Activated T-helper 1 cell treated with Interleukin-2 at 50 U/mL for 16 hours (primary cell): ENCODE measurements at places on chromosomes 4 and X.

DNA sequence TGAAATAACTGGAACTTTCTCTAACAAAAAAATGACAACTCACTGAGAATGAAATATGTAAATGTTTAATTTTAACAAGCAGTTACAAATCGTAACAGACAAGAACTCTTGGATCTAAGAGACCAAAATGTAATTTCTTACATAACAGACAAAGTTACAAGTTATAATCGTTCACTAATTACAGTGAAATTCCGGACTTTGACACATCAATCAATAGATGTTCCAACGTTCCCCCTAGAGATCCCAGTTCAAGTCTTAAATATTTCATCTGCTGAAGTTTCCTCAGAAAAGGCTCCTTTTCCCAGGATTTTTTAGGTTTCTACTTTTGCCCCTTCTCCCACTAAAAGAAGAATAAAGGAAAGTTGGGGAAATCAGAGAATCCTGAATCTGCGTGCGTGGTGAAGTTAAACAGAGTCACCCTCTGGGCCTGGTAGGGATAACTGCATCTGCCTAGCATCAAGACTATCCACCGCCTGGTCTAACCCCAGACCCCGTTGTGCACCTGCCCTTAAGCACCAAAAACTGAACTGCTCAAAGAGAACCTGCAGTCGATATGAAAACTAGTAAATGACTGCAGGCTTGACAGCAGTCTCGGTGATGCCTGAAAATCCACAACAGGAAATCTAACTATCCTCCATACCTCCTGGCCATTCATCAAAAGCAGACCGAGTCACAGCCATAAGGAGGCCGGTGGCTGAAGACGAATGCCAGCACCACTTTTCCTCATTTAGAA is 2.3 kb downstream of the IRF2 start:
- DNase-seq: no peak

DNA sequence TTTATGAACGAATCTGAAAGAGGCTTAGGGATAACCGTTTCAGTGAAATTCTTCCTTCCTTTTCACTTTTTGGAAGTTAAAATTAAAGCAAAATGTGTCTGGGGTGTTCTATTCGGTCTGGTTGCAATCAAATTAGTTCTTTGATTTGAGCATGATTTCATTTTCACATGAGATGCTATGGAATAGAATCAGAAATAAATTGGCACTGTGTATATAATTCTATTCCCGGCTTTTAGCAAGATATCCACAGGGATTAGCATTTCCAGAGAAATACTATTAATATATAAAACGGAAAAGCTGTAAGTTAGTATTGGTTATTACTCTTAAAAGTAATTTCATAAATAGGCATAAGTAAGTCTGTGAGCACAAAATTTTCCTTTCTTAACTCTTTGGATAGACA is 1676.8 kb upstream of the PCDH7 start:
- no peak for DNase-seq

GRCh38 chr4:46441136-46441859 is 51.4 kb upstream of the GABRA2 start:
- no peak for DNase-seq

DNA sequence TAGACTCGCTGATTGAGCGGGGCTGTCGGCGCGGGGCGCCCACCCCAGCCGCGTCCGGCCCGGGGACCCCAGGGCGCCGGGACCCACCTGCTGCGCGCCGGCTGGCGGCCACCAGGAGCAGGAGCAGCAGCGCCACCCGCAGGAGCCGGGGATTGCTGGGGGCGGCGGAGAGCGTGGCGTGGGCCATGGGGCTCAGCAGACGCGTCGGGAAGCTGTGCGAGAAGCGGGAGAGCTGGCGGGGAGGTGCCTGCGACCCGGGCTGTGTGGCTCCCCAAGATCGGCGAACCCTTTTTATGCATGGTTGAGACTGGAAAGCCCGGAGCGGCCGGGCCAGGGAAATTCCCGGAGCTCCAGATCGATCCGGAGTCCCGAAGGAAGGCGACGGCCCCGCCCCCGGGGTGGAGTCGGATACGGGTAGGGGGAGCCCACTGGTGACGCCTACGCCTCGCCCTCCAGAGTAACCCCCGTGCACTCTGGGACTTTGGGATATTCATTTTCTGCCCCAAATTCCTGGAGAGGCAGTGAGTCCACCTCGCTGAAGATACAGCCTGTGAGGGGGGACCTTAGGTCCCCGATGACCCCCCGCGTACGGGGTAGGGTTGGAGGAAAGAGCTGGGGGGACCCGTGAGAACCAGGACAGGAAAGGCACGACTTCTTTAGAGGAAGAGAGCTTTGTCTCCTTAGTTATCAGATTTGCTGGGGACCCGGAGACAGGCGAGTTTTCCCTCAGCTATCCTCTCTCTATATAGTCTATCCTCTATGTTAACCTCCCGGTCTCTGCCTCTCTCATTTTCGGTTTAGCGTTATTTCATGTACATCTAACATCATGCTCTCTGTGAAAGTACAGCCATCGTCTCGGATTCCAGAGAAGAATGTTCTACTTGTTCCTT is at the start of gene CXCL3:
Gene CXCL3 (minus strand): TSS at position 265 of the 890 bp plus-strand sequence. CDS start 78 bp downstream, at position 187.
- no peak for DNase-seq

DNA sequence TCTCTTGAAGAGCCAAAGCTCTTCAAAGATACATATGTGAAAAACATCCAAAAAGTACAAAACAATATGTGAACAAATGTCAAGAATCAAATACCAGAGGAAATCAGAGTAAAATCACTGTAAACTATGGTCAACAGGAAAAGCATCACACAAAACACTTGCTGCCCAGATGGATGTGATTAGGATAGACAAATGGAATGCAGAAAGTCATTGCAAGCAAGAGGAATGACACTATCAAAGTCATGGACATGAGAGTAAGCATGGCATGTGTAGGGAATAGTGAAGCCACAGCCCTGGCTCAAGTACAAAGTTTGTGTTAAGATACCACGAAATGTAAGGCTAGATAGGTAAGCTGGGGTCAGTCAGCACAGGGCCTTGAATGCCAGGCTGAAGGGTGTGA is 37.7 kb downstream of the CLDN2 start:
- DNase-seq: no peak
